ENCODE measurements at places on chromosomes 1 and 21.

DNA sequence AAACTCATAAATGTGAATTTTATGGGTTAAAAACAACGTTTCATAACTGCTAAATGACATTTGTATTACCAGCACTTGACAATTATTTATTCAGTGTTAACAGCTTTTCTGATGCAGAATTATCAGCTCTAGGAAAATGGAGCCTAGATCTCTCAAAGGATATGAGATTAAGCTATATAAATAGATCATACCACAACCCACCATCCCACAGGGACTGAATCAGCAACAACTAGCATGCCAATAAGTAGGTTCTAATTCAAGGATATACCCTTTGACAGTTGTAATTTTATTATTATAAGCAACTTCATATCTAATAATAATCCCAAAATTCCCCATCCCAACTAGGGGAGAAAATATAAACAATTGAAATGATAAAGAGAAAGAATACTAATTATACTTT lies 275.4 kb upstream of the RGS18 start:
- DNase-seq: no peak

DNA sequence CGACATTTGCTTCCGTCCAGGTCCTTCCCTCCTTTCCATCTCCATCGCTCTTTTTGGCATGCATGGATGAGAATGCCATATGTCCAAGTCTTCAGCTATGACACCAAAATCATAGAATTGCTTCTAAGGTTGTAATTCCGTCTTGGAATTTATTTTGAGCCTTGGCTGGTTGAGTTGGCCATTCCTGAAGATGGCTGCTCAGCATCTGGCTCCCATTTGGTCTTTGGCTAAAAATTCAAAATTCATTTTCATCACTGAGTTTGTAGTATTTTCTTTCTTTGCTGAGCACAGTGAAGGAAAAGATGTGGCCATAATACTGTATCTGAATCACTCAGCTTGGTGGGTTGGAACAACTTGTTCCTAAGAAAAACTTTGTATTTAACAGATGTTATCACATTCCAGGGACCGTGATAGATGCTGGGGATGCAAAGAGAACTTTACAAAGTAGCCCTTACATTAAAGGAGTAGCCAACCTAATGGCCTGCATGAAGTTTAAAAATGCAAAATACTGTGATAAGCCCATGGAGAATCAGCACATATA lies 15.6 kb downstream of the JUN start:
- no peak for DNase-seq

- no peak for DNase-seq
Measured at GRCh38 chr21:20459838-20460237, 538.4 kb upstream of the NCAM2 start.

DNA sequence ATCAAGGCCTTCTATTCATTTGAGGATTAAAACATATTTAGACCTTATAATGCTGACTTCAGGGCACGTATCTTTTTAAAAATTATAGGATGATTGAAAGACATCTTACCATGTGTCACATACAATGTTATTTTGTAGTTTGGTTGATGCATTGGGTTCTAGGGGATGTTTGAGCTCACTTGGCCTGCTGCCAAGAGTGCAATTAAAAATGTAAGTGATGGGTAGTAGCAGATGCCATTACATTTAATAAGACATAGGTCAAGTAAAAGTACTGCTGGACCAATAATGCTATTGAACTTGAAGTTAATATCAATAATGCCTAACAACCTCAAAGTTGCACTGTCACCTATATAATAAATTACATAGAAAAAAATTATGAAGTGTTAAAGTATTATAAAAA lies 616.5 kb upstream of the RGS18 start:
- no peak for DNase-seq

DNA sequence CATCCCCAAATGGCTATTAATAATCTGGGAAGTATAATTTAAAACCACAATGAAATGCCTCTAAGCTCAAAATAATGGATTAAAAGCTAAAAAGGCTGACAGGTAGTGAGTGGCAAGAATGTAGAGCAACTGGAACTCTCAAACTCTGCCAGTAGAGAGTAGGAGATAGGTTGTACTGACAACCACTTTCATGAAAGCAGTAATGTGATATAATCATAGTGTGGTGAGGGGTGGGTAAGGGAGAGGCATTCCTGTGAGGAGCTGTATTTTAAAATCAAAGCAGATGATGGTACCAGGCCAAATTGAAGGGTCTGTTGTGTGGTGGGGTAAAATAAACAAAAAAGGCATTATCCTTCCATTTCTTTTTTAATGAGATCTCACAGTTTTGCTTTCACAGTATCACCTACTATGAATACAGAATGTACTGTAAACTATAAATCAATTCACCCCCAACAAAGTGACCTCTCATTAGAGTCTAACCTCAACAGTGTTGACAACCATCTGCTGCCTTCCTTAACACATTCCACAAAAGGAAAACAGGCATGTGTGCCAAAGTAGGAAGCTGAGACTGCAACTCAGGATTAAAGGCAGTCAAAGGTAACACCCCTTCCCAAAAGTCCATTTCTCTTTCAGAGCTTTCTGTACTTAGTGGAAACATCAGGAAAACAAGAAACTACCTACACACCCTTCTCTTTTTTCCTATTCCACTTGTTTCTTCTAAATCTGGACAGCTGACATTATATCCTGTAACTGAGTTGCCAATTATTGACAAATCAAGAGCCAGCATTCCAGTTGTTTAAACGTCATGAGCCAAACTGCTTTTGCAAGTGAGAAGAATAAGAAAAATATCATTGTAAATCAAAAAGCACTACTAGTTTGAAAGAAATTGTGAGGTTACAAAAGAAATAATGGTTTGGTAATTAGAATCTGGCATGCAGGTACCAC lies 130.8 kb downstream of the FAF1 start:
- DNase-seq: no peak

DNA sequence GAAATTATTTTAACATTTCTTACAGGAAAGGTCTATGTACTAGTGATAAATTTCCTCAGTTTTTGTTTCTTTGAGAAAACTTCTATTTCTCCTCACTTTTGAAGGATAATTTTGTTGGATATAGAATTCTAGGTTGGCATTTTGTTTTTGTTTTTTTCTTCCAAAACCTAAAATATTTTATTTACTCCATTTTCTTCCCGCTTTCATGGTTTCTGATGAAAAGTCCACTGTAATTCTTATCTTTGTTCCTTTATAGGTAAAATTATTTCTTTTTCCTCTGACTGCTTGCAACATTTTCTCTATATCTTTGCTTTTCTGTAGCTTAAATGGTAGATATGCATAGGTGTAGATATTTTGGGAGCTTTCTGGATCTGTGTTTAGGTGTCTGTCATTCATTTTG lies 153.9 kb upstream of the DSCAM start:
- DNase-seq: no peak

DNA sequence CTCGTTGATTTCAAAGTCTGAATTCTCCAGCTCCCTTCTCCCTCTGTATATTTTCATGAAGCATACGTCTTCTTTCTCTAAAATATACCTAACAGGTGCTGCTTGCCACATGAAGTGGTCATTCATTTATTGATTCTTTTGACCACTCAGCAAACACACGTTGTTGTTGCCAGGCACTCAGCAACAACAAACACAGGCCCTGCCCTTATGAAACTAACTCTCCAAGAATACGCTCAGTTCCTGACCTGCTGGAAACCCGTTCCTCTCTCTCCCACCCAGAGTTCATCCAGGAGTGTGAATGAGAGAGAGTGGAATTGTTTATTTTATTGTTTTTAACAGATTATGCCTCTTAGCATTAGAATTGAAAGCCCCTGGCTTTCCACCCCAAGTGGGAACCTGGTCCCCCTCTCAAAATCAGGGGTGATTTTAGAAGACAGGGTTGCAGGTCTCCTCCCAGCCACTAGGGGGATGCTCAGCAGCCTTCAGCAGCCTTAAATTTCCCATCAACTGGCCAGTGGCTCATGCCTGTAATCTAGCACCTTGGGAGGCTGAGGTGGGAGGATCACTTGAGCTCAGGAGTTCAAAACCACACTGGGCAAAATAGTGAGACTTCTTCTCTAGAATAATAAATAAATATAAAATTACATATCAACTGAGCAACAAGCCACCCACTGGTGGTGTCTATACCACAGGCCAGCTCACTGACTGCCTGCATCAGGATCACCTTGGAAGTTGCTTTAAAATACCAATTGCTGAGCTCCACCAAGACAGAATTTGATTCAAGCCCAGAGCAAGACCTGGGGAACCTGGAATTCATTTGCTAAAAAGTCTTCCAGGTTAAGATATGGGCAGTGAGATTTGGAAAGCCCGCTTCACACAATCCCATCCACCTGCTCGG lies 181.0 kb upstream of the KLHDC7A start:
- peak; percentile 23 for DNase-seq

DNA sequence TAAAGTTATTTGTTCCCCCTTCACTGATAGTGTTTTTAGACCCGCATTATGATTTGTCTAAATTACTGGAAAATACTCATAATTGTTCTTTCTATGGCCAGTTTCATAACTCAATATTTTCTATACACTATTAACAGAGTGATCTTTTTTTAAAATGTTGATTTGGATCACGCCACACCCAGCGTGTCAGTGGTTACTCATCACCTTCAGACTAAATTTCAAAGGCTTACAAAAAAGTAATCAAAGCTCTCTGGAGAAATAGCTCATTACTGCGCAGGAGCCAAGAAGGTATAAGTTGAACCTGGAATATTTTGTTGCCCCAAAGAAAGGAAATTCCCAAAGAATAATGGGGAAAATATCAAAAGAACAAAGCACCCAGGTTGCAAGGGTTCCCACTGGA lies 104.9 kb downstream of the EVI5 start:
- DNase-seq: no peak

DNA sequence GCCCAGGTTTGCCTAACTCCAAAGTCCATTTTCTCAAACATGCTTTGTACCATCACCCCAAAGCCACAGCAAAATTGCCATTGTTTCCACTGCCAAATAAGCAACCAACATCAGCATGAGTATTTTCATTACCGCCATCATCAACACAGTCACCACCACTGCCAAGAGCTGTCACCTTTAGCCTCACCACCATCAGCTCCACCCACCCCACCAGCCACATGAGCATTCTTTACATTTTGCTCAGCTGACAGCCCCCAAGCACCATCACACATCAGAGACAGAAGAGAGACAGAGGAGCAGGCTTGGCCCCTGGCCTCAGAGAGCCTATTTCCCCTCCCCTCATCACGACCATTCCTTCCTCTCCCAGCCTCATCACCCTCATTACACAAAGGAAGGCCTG lies 42.7 kb downstream of the TAS1R2 start:
- DNase-seq: no peak

- DNase-seq: no peak
Measured at GRCh38 chr1:19360432-19360831, 48.3 kb downstream of the SLC66A1 start.

DNA sequence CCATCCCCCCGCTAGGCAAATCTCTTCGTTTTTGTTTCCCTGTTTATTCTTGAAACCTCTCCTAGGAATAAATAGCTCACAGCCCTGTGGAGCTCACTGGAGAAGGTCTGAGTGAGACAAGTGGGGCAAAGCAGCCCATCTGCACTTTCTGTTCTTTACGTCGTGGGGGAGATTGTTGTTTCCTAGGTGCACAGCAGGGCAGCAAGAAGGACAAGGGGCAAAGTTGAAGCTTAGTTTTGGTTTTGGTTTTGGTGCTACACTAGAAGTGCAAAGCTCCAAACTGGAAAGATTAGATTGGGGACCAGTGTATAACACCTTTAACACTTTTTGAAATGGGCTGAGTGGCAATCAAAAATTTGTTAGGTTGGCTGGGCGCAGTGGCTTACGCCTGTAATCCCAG lies 76.6 kb downstream of the GPR88 start:
- no peak for DNase-seq

DNA sequence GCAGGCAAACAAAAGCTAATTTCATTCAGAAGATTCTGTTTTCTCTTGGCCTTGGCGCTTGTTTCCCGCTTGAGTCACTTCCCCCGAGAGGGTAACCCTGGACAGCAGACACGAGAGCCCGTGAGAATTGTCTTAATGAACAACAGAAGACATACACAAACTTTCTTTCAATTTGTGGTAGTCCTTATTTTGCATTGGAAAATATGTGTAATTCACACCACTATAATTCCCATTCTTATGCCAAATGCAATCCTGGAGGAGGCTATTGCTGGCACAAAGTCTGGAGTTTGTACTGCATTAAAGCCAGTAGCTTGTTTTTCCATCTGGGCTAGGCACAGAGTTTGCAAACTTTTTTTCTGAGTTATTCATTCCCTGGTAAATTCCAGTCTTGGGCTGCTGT lies 109.8 kb upstream of the IVNS1ABP start:
- DNase-seq: no peak

GRCh38 chr21:44299458-44300261 lies at the start of gene PFKL:
Gene PFKL, plus strand, starts transcription at chr21:44300053. Its CDS starts 53 bp downstream, at chr21:44300106.
- peak; percentile 98 for DNase-seq
